ENCODE measurements at places on chromosomes 6 and 20.

- no peak for DNase-seq
Measured at GRCh38 chr6:54515713-54516112, 207.5 kb downstream of the TINAG start.

- no peak for DNase-seq
Measured at GRCh38 chr20:19605786-19606485, 152.1 kb upstream of the RIN2 start.

GRCh38 chr6:53436526-53437303 is 88.0 kb upstream of the ELOVL5 start:
- DNase-seq = no peak

- no peak for DNase-seq
Measured at GRCh38 chr6:154996841-154997311, 1.8 kb downstream of the TIAM2 start.

Measured in GM04504 (cell line).